ENCODE measurements at places on chromosomes 7 and 10.

DNA sequence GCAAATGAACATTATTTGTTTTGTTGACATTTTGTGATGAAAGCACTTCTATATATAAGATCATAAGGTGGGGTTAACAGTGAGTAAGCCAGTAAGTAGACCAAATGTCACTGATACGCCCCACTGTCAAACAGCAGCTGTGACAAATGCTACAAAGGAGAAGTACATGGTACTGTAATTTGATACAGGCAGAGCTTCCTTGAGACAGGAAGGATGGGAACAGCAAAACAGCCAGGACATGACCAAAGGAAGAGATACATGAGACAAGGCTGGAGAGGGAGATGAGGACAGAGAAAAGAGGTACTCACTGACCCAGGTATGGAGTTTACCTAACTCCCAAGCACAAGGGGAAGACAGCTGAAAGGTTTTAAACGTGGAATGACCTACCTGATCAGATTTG lies 127.0 kb downstream of the SRPK2 start:
- DNase-seq: no peak

- no peak for DNase-seq
Observed at GRCh38 chr10:132382231-132382922, 14.6 kb upstream of the PWWP2B start.

- peak; percentile 91 for DNase-seq
Observed at GRCh38 chr10:71212318-71213126, at the start of gene UNC5B. Gene UNC5B, plus strand, starts transcription at chr10:71212570. Its CDS starts 416 bp downstream, at chr10:71212986.

GRCh38 chr10:71033396-71033980 lies 145.1 kb upstream of the PCBD1 start:
- no peak for DNase-seq

GRCh38 chr7:5396542-5396941 lies 27.1 kb downstream of the TNRC18 start:
- no peak for DNase-seq

DNA sequence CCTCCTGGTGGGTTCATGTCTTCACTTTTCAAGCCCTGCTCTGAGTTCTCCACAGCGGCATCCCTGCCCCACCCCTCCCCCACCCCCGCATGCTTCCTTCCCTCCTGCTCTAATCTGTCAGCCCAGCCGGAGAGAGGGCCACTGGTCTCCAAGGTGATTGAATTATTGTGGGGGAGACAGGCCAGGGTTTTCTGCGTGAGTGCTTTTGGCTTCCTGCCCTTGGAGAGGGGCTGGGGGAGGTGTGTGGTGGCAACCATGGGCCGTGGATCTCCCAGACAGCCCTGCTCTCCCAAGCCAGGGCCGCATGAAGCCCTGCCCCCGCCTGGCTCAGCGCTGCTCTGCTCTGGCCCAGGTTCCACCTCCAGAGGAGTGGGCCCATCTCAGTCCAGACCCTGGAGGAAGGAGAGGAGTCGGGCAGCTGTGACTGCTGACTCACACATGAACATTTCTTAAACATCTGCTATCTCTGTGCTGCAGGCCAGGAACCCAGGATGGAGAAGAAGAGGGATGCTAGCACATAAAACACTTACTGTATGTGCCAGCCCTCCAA lies 109.9 kb downstream of the ZMIZ1 start:
- DNase-seq: peak; percentile 74

GRCh38 chr7:55532150-55532917 lies 40.0 kb downstream of the VOPP1 start:
- DNase-seq: no peak

DNA sequence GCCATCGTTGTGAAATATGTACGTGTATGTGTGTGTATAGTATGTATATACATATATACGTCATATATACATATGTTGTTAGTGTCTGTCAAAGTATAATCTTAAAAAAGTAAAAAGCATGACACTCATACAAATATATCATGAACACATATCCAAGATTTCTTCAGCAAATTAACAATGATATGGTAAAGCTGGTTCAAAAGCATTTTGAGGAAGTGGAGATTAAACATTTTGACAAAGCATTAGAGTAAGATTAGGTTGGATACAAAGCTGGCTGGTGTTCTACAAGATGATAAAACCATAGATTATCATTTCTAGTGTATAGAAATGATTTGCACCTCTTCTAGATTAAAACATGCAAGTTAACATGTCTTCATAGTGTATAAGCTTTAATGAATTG lies 771 bp upstream of the NUDCD3 start:
- DNase-seq: no peak

GRCh38 chr7:3326246-3326645 lies 25.2 kb downstream of the SDK1 start:
- no peak for DNase-seq

DNA sequence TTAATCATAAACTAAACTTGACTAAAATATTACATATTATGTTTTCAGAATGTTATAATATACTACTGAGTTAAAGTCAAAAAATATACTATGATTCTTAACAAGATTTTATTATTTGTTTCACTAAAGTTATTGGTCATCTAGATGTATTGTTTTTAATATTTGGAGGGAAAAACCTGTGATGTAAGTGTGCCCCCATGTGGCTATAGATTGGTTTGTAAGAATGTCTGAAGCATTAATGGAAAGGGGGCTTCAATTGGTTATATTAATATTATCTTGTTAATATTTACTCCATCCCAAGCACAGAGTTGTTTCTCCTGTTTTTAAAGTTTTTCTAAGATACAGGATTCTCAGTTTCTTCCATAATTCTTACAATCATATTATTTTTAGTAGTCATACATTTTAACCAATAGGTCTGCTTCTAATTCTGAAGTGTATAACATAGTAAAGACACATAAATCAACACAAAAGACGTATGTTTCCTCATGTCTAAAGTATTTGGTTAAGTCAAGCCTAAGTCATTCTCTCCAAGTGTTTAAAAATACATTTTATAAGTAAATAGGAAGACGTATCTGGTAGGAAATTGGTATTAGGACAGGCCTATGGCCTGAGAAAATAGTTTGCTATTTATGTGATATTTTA lies 58.0 kb downstream of the GNAT3 start:
- DNase-seq: no peak

DNA sequence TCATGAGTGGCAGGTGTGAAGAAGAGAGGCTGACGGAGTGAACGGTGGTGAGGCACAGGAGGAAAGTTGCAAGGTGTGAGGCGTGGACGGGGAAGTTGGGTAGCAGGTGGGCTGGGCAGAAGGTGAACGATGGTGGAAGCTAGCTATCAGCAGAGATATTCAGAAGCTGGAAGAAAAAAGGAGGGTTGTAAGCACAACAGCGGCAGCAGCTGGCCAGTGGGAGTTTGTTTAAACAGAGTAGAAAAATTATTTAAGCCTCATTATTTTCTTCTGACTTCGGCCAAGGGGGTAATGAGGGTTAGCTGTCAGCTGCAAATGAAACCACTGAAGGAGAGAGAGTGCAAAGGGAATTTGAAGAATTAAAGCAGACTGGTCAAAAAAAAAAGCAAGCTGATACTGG lies 62.1 kb upstream of the PRKAR2B start:
- no peak for DNase-seq

- no peak for DNase-seq
Observed at GRCh38 chr7:104931181-104931781, 82.7 kb upstream of the KMT2E start.

- no peak for DNase-seq
Observed at GRCh38 chr10:110915035-110915434, 3.9 kb downstream of the BBIP1 start.

GRCh38 chr10:32481606-32482005 lies 35.7 kb downstream of the CCDC7 start:
- no peak for DNase-seq

DNA sequence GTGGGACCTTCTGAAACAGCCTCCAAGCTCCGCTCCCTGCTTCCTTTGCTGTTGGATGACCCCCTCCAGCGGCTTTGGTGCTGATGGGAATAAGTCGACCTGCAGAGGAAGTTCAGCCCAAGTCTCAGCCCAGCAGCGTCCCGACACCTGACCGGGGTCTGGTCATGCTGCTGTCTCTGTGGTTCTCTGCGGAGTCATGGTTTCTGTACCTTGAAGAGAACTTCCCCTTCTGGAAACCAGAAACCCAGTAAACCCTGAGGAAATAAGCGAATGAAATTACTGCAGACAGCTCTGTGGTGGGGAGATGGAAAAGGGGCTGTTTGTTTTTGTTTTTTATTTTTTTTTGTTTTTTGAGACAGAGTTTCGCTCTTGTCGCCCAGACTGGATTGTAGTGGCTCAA lies 18.3 kb upstream of the ZNF12 start:
- no peak for DNase-seq

GRCh38 chr10:4450981-4451908 lies 374.8 kb upstream of the AKR1E2 start:
- peak; percentile 11 for DNase-seq

GRCh38 chr10:17122052-17122451 lies 7.6 kb downstream of the CUBN start:
- DNase-seq: no peak

GRCh38 chr7:672891-673290 lies 53.6 kb upstream of the DNAAF5 start:
- DNase-seq: no peak

DNA sequence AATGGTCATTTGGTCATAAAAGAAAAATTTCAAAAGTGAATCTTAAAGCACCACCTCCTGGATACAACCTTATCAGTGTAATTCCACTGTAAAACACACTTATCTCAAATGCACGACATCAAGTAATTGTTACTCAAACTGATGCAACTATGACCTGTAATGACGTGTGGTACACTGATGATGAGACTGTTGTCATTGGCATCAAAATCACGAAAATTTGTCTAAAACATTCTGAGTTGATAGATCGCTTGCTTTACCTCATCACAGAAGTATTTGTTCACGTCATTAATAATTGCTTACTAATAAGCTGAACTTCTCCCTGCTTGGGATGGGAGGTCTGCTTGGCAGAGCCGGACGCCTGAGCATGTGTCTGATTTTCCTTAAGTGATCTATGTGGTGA lies 221.8 kb upstream of the KLF6 start:
- DNase-seq: no peak

GRCh38 chr7:107609811-107610261 lies 29.8 kb downstream of the BCAP29 start:
- no peak for DNase-seq

- no peak for DNase-seq
Observed at GRCh38 chr10:7082967-7083366, 327.9 kb downstream of the SFMBT2 start.

GRCh38 chr10:113384181-113384580 lies 168.7 kb upstream of the HABP2 start:
- no peak for DNase-seq

DNA sequence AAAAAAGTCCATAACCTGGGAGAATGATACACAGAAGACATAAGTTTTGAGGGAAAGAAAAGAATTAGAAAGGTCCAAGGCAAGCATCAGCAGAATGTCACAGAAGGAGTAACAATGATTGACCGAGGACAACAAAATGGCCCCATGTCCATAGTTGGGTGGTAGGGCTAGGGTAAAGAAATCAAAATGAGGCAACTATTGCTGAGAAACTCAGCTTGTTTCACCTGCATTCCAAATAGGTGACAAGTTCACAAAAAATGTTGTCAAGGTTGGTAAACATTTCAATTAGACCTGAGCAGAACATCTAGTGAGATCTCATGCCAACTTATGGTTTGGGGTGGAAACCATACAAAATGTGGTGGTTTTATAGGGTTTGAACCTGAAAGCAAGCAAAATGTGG lies 22.8 kb upstream of the DLX6 start:
- no peak for DNase-seq

DNA sequence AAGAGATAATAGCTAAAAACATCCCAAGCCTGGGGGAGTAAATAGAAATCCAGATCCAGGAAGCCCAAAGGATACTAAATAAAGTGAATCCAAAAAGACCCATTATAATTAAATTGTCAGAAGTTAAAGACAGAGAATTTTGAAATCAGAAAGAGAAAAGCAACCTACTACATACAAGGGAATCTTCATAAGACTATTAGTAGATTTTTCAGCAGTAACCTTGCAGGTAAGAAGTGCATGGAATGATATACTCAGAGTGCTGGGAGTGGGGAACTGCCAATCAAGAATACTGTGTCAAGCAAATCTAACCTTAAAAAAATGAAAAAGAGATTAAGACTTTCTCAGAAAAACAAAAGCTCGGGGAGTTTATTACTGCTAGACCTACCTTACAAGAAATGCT lies 13.2 kb upstream of the GIMAP1 start:
- no peak for DNase-seq

DNA sequence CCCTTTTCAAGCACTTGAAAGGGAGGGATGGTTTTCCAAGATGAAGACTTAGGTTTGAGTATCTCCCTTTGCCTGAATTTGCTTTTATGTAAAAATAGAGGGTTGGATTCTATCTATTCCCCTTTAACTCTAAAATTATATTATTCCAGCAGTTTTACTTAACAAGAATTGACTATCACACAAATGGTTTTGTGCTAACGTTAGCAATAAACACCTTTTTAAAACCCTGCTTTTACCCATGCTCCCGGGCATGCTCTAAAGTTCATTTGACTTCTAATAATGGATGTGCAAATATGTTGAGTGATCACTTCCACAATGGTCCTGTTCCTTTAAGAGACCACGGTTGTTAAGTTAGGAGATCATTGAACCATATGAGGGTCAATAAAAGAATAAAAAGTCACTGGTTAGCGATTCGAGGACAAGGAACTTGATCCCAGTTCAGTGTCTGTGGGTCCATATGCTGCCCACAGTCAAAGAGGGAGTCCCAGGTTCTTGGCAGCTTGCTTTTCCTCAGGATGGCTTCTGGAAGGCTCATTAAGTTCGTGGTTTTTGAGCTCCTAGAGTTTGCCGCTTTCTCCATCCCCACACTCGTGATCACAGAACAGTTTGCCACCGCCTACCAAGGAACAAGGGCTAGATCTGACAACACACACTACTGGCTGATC lies at the start of gene TMEM236:
Gene TMEM236 (plus strand): TSS at position 421 of the 665 bp plus-strand sequence. CDS start 95 bp downstream, at position 516.
- no peak for DNase-seq

DNA sequence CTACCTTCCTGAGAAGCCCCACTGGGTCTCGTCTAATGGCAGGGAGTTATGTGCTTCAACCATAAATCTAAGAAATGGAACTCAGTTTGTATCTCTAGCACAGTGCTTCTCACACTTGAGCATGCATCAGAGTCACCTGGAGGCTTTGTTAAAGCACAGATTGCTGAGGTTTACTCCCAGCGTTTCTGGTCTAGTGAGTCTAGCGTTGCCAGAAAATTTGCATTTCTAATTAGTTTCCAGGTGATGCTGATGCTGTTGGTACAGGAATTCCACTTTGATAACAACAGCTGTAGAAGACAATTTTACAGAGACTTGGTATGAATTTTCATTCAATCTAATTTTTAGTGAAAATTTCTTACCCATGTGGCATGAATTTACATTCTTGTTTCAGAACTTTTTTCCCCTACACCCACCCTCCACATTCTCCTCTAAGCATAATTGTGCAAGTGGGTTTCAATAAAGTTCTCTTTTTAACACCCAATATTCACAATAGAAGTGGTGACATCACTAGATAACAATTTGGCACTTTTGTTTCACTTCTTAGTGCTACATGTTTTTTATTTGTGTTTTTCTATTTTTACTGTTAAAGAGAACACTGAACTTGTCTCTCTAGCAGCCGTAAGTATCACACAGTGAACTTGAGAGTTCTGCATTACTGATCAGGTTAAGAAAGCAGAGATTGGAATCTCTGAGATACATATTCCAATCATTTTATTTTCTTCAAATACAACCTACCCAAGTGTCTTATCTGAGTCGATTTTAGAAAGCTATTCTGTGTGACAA lies 48.4 kb upstream of the BET1 start:
- no peak for DNase-seq
